ENCODE measurements at places on chromosomes 3 and 15.

DNA sequence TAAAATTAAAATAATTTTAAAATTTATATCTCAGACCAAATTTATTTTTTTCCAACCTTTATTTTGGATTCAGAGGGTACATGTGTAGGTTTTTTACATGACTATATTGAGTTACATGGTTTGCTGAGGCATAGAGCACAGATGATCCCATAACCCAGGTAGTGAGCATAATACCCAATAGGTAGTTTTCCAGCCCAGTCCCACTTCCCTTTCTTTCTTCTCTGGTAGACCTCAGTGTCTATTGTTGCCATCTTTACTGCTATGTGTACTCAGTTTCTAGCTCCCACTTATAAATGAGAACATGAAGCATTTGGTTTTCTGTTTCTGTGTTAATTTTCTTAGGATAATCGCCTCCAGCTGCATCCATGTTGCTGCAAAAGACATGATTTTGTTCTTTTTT, 338.1 kb downstream of the EFHB start:
- no peak for DNase-seq

DNA sequence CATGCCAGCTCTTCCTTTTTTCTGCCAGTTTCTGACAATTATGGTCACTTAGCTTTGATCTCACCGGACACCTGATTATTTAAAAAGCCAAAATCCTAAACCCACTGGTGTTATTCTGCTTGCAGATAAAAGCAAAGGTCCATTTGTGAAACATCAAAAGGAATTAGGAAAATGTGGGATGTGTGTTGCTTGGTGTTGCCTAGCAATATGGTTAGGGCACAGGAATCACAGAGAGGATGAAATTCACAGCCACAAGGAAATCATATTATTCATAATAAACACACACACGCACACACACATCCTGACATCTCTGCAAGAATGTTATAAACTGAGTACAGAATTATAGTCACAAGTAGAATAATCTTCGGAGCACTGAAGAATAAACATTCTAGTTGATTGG, 89.3 kb upstream of the BHLHE40 start:
- DNase-seq = no peak

DNA sequence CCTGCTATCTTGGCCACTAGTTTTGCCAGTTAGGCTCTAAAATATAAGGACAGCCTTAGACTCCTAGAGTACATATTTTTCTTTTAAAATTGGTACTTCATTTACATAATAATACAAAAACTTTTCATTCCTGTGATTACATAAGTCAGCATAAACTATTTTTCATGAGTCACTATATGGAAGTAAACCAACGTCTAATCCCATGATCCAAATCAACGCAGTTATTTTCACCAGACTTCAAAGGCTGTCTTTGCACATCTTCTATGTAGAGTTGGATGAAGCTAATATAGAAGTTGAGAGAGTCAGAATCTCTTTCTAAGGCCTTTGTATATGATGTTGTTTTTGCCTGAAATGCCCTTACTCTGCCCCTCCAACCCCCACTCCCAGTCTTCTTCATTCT, 7.6 kb upstream of the MFSD1 start:
- no peak for DNase-seq

DNA sequence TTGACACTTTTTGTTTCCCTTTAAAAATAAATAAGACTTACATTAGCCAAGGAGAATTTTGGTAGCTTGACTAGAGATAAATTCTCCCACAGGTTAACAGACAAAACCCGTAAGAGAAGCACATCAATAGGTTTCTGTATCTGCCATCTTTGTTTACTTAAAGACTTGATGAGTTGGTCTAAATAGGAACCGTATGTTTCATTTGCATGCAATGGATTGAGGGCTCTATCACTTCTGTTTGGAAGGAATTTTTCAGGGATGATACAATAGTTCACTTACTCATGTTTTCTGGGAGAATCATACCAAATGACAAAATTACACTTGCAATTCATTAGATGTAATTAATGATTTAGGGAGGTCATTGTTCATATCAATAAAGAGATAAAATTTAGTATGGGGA, 631.5 kb upstream of the NR2F2 start:
- DNase-seq = no peak

GRCh38 chr3:71361334-71361890, 222.1 kb downstream of the FOXP1 start:
- DNase-seq = no peak

GRCh38 chr3:177320765-177321247, 123.5 kb upstream of the TBL1XR1 start:
- DNase-seq = no peak

Data from activated effector memory CD4-positive, alpha-beta T cell treated with anti-CD3 and anti-CD28 coated beads, Interleukin-2, amount 50 U/mL, for 16 hours (primary cell).